Activated CD8-positive, alpha-beta memory T cell treated with anti-CD3 and anti-CD28 coated beads for 1 hour (primary cell): ENCODE measurements at places on chromosomes 4 and X.

DNA sequence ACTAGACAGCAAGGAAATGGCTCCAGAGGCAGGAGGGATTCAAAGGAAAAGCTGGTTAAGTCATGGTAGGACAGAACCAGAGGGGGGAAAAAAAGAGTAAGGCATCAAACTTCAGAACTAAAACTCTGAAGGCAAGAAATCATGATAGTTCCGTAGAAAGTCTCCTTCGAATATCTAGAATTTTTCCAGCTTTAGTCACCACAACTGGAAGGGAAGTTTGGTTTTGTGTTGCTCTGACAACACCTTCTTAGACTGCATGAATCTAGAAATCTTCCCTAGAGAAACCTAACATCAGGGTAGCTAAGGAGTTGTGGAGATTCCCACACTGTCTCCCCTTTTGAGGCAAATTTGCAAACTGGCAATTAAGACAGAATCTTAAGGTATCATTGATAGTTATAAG lies 33.7 kb downstream of the AMMECR1 start:
- no peak for DNase-seq

DNA sequence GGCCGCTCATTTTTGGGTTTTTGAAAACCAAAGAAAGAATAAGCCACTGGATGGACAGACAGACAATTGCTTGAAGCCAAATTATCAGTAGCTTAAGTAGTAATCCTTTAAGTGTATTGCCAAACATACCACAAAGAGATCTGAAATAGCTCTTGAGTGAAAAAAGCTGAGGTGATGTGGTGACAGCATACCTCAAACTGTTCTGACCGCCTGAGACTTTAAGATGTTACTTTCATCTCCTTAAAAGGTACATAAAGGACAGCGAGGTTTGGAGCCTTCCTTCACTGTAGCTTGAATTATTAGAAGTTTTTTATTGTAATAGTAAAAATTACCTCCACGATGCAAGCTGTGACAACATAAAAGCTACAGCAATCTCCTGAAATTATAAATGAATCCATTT lies 271.5 kb upstream of the FAM241A start:
- no peak for DNase-seq

GRCh38 chrX:39398963-39399261 lies 597.7 kb downstream of the MID1IP1 start:
- DNase-seq = no peak

- no peak for DNase-seq
Observed at GRCh38 chr4:184415071-184415470, 59.3 kb downstream of the IRF2 start.

DNA sequence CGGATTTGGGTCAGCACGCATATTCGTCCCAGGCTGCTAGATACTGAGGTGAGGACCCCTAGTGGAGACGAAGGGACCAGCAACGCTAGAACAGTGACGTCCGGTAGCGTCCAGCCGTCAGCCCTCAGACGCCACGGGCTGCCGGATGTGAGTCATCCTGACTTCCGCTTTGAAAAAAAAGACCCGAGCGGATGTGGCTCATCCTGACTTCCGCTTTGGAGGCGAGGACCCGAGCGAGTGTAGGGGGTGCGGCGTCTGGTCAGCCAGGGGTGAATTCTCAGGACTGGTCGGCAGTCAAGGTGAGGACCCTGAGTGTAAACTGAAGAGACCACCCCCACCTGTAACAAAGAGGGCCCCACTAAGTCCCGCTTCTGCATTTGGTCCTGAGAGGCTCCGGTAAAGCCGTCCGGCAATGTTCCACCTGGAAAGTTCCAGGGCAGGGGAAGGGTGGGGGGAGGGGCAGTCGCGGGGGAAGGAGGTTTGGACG lies at the start of gene MAGEB2:
MAGEB2 (plus strand) TSS at position 207 of the 487 bp plus-strand sequence. CDS start 3,018 bp downstream, outside the sequence.
- DNase-seq = no peak

- DNase-seq = peak; percentile 68
Observed at GRCh38 chr4:10096201-10096977, 20.2 kb downstream of the WDR1 start.

DNA sequence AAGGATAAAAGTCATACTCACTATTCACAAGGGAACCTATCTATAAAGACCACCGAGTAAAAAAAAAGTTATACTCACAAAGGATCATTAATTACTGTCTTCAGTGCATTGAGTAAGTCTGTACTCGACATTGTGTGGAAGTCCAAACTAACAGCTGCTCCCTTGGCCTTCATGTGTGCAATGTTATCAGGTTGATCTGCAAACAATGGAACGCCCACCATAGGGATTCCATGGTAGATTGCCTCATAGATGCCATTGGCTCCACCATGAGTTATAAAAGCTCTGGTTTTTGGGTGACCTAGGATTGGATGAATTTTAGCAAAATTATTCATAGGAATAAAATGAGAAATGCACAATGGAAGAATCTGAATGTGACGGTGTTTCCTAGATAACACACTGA lies 10.6 kb downstream of the UGT2B4 start:
- no peak for DNase-seq

DNA sequence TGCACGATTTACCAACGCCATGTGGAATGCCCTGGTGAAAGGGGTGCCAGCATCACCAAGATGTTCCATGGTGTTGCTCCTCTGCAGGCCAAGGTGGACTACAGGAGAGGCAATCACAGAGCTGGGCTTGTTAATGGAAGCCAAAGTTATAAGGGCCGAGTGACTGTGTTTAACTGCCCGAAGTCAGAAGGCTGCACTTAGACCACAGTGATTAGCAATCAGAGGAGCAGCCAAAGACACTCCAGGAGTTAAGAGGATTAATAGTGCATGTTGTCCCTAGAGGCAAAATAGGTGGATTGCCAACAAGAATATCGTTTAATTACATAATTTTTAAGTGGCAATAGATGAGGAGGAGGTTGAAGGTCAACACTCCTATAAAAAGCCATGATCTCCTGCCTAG lies 22.8 kb upstream of the SLC25A43 start:
- DNase-seq = no peak

DNA sequence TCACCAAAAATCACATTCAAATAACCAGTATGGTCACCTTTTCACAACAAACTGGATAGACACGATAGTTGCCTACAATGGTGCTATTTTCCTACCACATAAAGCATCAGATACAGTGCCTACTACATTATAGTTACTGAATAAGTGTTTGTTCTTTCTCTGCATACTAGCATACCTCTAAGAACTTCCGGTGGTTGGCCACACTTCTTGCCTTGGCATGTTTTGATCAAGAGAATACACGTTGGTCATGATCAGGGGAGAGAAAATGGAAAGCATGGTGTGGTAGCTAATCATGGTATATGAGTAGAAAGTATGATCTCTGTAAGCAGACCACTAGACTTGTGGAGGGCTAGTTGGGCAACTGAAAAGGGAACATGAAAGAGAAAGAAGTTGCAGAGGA lies 322.8 kb upstream of the DIAPH2 start:
- no peak for DNase-seq

GRCh38 chrX:85964744-85965143 lies 82.6 kb downstream of the CHM start:
- no peak for DNase-seq

- DNase-seq = no peak
Observed at GRCh38 chr4:101851672-101852071, 61.1 kb downstream of the BANK1 start.

DNA sequence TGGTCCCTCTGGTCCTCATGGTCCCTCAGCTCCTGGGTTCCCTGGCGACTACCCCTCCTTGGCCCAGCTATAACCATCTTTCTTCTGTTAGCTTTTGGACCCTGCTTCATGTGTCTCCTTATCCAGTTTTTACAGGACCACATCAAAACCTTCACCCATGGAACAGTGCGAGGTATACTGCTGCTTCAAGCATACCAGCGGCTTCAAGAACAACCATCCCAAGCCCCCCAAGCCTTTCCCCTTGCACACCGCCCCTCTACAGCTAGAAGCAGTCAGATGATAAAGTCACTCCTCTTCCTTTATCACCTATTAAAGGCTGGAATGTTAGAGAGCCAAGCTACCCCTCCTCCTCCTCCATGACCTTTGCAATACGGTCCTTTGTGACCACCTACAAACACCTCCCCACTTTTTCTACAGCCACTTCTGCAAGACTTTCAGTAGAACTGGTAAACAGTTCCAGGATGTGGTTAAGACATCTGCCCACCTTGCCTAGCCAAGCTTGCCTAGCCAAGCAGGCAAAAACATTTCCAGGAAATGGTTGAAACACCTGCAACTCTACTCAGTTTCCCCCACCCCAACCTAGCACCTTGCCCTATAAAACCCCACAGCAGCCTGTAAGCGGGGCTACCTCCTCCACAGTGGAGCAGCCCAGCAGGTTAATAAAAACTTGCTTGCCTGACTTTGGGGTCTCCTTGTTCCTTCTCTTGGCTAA lies 125.7 kb downstream of the ZC4H2 start:
- DNase-seq = no peak

DNA sequence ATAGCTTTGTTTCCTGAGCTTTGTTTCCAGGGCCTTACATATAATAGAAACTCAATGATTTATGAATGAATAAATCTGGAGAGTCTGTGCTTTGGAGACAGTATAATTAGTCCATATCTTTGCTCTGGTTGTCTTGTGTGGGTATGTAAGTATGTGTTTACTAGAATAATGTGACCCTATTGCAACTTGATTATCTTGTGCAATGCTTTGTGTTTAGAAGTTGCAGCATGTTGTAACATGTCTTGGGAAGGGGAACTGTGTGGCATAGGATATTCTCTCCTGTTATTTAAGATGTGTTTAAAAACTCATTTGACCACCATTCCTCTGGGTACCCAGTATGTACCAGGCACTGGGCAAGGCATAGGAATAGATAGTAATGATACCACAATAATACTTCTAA lies 6.1 kb downstream of the SPATA18 start:
- DNase-seq = no peak

GRCh38 chr4:39548425-39549067 lies 21.3 kb upstream of the UGDH start:
- DNase-seq = no peak

GRCh38 chrX:49300703-49301102 lies 2.7 kb upstream of the GAGE10 start:
- DNase-seq = no peak

DNA sequence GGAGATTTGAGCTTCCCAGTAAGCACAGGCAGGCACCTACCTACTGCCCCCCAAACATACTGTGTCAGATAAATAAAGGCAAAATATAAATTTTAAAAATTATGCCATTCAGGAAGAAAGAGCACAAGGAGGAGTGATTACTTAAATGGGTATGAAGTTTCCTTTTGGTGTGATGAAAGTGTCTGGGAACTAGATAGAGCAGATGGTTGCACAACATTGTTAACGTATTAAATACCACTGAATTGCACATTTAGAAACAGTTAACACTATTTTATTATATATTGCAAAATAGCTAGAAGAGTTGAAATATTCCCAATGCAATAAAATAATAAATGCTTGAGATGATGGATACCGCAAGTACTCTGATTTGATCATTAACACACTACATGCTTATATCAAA lies 374.7 kb upstream of the FGF13 start:
- no peak for DNase-seq

GRCh38 chrX:63350465-63350877 lies 661 bp downstream of the SPIN4 start:
- no peak for DNase-seq

- no peak for DNase-seq
Observed at GRCh38 chr4:92163348-92163747, 140.4 kb upstream of the GRID2 start.

DNA sequence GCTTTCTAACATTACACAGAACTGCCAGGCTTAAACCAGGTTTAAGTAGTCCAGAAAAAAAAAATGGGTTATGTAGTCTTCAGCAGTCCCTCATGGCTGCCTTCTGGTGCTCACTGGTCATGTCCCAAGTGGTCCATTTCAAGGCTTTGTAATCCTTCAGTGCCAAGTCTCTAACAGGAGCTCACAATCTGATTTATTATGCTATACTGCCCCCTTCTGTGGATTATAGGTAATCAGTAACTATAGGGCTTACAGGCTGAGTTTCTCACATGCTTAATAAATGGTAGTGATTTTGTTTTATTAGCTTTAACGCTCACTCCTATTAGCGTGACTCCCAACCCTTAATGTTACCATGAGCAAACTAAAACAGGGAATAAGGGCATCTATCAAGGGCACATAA lies 92.5 kb upstream of the EDA2R start:
- no peak for DNase-seq

DNA sequence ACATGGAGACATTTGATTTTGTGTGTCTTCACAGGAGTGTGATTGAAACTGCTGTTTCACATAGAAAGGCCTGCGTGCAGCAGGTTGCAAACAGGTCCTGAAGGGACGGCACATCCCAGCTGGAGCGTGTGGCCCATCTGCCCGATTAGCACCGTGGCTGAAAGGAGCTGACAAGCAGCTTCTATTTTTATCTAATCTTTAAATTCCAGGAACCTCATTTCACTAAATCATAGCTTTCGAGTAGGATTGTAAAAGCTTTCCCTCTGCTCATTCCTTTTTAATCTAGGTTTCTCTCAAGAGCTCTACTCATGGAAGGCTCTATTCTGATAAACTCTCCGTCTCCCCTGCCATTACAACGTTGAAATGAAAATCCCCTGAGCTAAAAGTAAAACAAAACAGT lies 106.8 kb downstream of the FSTL5 start:
- no peak for DNase-seq

DNA sequence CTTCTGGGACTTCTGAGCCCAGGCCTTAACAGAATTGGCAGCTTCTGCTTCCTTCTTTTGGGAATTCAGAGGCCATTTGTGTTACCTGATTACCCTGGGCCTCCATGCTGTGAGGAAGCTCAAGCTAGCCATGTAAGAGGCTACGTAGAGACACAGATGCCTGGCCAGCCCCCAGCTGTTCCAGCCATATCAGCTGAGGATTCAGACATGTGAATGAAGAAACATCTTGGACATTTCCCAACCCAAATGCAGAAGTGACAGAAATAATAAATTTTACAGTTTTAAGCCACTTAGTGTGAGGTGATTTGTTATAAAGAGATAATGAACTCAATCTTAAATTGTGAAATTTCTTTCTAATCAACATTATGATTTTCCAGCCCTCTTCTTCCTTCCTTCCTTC lies 18.7 kb upstream of the ZNF827 start:
- no peak for DNase-seq

GRCh38 chr4:7397206-7398103 lies 37.3 kb downstream of the PSAPL1 start:
- no peak for DNase-seq

DNA sequence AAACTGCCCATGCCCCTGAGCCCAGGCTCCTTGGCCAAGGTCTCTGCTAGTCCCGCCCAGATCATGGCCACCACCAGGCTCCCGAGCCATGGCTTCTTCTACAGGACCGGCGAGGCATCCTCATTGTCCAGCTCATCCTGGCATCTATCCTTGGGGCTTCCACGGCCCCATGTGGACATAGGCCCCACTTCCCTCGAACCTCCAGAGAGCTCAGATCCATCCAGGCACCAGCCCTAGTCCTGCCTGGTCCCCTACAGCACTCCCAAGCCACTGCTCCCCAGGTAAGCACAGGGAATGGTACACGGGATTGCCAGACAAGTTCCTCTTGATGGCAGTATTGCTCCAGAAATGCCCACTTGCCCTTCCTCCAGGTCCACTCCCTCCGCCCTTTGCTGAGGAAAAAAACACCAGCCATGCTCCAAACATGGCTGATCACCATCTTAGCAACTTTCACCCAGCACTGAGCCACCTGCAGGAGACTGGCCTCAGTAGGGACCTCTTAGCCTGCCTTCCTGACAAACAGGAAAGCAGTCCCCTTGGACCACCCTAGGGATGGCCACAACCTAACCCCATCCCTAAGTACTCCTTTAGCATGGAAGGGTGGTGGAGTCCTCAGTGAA lies 272.1 kb upstream of the AGTR2 start:
- no peak for DNase-seq

- no peak for DNase-seq
Observed at GRCh38 chr4:164876700-164877324, at the start of gene APELA. Gene APELA, plus strand, starts transcription at chr4:164877178. Its CDS starts 154 bp downstream, at chr4:164877332.
